Activated B cell treated with CpG ODN at 0.5 μM for 24 hours (primary cell): ENCODE measurements at places on chromosomes 11 and 22. TPM values are rescaled to one million over a fixed set of nuclear protein-coding genes. Genes with fewer than 3 reads are reported as not detected.

The TEX54 gene
- total RNA-seq: 0.55 TPM in 1 of 2 replicates, not detected in the other

The C11orf86 gene
- total RNA-seq: not detected in 2 replicates

GRCh38 chr11:84289381-84289906 lies 1003.3 kb upstream of the CCDC90B start:
- no peak for DNase-seq

GRCh38 chr11:127559978-127560377 lies 559.4 kb upstream of the KIRREL3 start:
- no peak for DNase-seq

- no peak for DNase-seq
Observed at GRCh38 chr11:35432464-35432863, 13.1 kb upstream of the SLC1A2 start.

DNA sequence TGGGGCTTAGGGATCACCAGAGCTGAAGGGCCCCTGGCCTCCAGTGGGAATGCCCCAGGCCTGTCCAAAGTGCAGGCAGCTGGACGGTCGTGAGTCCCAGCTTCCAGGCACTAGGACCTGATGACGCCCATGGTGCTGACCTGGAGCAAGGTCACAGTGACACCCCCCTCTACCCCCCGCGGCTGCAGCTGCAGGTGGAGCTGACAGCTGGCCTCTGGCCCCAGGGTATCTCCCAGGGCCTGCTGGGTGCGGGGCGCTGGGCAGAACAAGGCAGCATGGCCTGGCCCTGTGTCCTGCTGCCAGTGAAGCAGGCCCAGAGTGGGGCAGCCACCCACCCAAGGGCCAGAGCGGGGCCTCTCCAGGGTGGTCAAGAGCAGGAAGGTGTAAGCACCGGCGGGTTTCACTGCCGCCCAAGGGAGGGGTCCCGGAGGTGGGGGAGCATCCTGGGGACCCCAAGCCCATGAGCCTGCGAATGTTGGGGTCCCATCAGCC lies 553 bp upstream of the TCIRG1 start:
- no peak for DNase-seq

The GP1BB gene
- total RNA-seq: not detected in 2 replicates

GRCh38 chr11:2860636-2861035 lies 24.9 kb downstream of the CDKN1C start:
- no peak for DNase-seq

DNA sequence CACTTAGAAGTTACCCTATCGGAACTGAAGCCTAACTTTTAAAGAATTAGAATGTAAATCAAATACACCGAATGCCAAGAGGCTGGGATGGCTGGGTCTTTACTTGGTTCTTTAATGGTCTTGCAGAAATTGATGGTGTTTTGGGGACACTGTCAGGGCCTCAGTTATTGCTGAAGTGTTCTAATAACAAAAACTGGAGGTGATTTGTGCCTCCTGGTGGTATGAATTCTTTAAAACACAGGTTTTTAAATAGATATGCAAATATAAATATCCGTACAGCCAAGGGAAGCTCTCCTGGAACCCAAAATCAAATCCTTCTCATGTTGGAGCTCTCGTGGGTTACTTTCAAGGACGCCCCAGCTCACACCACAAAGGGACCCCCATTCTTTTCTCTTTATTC lies 19.3 kb upstream of the TMPRSS5 start:
- no peak for DNase-seq

DNA sequence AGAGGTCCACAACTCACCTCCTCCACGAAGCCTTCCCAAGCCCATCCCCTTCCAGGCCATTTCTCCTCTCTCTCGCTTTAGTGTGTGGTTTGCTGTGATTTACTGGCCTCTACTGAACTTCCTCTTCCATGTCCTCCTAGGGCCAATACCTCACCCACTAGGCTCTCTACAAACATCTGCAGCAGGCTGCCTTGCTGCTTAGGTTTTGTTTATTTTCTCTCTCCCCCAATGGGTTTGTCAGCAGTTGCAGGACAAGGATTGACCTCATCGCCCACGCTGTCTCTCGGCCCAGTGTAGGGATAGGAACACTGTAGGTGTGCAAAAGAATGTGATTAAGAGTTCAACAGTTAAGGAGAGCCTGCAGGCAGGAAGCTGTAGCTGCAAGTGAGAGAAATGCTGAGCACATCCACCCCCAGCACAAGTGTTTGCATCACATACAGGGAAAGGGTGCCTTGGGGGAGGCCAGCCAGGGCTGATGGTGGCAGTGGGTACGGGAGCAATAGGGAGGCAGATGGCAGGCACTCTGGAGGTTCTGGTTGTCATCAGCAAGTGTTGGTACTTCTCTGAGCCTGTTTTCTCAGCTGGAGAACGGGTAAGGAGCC lies 1.4 kb downstream of the PC start:
- no peak for DNase-seq

The DEPDC7 gene
- total RNA-seq: 0.27 TPM in 1 of 2 replicates, not detected in the other

GRCh38 chr11:45948356-45948755 lies 25.9 kb downstream of the LARGE2 start:
- no peak for DNase-seq

GRCh38 chr11:68927280-68928135 lies 23.8 kb downstream of the IGHMBP2 start:
- DNase-seq: no peak

DNA sequence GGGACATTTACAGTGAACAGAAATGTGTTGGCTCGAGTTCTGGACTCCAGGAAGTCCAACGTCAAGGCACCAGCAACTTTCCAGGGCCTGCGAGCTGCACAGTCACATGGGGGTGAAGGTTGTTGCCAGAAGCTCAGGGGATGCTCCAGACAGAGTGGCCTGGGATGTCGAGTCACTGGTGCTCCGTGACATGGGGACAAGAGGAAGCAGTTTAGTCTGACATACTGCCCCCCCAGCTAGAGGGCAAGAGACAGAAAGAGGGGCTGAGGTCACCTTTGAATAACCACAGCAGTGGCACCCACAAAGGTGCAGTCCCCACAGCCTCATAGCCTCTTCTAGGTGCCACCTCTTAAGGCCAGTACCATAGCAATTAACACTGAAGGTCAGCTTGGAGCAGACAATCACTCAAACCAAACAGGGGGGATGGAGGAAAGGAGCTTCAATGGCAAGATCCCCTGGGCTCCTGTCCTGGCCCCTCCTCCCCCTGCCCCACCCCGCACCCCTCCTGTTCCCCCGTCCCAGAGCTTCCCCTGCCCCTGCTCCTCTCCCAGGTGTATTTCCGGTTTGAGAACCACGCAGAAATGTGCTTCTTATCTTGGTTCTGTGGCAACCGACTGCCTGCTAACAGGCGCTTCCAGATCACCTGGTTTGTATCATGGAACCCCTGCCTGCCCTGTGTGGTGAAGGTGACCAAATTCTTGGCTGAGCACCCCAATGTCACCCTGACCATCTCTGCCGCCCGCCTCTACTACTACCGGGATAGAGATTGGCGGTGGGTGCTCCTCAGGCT lies 3.8 kb downstream of the APOBEC3D start:
- no peak for DNase-seq

The VPREB1 gene
- not detected in 2 replicates for total RNA-seq

GRCh38 chr22:47391169-47392053 lies 629.0 kb downstream of the TBC1D22A start:
- no peak for DNase-seq

DNA sequence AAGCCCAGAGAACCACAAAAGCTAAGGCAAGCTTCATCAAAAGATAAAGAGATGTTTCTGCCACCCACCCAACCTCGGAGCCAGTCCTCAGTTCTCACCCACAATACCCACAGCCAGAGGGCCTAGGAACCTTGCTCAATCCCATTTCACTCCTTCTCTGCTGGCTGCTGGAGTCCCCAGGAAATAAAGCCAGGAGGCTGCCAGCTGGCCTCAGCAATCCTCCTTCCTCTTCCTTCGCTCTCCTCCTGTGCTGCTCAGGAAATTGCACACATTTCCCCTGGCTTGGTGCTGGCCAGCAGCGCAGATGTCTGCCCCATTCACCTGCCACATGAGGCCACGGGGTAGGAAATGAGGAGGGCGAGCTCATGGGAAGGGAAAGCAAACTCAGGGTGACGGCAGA lies 91.8 kb upstream of the LDLRAD3 start:
- no peak for DNase-seq

DNA sequence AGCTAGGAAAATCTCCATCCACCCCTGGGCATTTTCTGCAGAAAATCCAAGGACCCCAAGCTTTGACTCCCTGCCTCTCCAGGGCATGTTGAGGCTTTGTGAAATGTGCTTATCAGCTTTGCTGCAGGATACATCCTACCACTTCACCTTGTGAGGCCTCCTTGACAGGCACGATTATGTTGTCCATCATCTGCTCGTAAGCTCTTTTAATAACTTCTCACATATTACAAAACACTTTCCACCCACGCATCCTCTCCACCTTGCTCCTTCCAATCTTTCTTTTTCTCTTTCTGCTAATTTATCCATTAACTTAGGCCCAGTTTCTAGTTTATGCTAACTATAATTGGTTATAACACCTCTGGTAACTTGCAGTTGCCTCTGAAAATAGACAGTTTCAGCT lies 147.0 kb upstream of the MTNR1B start:
- DNase-seq: no peak

GRCh38 chr11:19664886-19665548 lies 47.6 kb upstream of the NAV2 start:
- DNase-seq: no peak

The ART1 gene
- total RNA-seq: not detected in 2 replicates

The F2 gene
- total RNA-seq: not detected in 2 replicates

DNA sequence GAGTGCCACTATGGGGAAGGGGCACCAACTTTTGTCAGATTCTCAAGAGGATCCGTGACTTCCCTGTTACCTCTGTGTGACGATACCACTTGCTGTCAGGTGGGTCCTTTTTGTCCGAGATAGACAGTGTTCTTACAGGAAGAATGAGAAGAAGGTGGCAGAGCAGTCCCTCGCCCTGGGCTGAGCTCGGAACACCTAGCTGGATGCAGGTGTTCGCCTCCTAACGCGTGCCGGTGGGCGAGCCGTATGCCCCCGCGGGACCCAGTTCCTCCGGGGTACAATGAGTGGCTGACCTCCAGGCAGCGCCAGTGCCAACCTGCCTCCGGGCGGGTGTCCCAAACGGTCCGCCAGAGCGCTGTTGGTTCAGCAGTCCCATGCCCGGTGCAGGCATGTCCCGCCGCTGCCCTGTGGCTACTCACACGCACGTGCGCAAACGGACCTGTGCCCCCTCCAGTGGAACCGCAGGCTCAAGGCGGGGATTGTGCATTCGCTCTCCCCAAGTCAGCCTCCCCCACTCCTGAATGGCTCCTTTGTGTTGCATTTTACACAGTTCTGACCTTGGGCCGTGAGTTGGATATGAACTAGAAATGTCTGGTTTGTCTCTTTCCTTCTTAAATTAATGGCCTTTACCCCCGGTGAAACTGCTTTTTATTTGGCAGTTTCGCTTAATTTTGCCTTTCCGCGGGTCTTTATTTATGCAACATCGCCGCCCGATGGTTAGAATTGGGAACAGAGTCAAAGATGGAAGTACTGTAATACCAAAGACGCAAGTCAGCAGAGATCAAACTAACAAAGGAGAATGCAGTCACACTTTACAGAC lies 1.1 kb upstream of the ABTB2 start:
- DNase-seq: peak; percentile 59

The RDX gene
- total RNA-seq: 27.4 and 27.9 TPM in 2 replicates

DNA sequence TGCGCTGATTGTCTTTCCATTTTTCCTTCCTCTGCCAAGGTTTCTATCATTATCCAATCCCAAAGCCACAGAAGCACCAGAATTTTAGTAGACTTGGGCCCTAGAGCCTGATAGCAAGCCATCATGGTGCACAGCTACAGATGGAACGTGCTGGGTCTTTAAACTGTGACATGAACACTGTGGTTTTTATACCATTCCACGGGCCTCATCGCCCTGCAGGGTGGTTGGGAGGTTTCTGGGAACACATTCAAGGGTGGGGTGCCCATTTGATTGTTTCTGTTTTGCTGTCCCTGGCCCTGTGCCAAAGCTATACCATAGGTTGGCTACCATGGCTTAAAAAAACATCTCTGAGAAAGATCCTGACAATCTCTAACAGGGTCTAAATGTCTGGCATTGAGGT lies 151.9 kb downstream of the CACNA1I start:
- DNase-seq: no peak

- DNase-seq: no peak
Observed at GRCh38 chr22:29707010-29707409, 12.8 kb upstream of the CABP7 start.

The C1QTNF5 gene
- total RNA-seq: not detected in 2 replicates

The TMEM151A gene
- total RNA-seq: not detected in 2 replicates

DNA sequence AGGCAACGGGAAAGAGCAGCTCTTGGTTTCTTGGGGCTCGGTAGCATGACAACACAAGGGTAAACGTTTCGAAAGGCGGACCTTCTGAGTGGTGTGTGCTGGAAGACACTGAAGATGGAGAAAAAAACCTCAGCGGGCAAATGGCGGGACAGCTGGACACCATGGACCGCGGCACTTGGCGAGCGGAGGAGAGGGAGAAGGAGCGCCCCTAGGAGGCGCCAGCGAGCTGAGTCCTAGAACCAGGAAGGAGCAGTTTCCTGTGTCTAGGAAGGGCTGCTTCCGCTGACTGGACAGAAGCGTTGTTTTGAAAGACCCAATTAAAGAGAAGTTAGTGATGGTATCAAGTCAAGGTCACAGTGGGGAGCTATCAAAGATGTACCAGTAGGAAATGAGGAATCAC lies 44.0 kb upstream of the OPCML start:
- no peak for DNase-seq

GRCh38 chr22:27134315-27134701 lies 476.9 kb downstream of the MIAT start:
- no peak for DNase-seq

DNA sequence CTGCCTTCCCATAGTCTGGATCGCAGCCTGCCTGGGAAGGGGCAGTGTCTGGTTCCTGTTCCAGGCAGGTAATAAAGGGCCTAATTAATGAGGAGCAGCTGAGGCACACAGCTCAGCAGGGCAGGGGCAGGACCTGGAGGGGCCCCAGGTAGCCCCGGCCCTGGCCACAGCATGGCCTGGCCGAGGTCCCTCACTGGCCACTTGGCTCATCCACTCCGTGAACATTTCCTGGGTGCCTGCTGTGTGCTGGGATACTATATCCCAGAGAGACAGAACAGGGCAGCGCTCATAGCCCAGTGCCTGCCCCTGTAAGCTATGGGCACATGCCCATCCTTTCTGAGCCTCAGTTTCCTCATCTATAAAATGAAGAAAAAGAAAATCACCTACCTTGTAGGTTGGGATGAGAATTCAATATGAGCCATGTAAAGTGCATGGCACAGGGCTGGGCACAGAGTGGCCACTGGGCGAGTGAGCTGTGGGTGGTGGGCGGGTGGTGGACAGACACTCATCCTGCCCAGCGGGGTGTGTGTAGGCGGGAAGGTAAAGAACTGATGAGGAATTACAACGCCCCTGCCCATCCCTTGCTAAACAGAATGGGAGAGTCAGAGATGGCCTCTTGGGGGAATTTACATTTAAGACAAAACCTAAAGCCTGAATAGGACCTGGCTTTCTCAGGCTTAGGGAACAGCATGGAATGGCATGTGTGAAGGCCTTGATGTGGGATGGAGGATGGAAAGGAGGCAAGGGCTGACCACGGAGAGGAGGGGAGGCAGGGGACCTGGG lies 9.2 kb downstream of the MYRF start:
- DNase-seq: no peak

- DNase-seq: no peak
Observed at GRCh38 chr11:113261709-113262475, 52.5 kb upstream of the TTC12 start.
